Activated T-cell treated with anti-CD3 and anti-CD28 coated beads, Interleukin-2, amount 50 U/mL, for 1 hour (primary cell): ENCODE measurements at places on chromosomes 3 and 15.
A peak's percentile ranks its signal among the peaks of the same experiment; 100 is the strongest.

DNA sequence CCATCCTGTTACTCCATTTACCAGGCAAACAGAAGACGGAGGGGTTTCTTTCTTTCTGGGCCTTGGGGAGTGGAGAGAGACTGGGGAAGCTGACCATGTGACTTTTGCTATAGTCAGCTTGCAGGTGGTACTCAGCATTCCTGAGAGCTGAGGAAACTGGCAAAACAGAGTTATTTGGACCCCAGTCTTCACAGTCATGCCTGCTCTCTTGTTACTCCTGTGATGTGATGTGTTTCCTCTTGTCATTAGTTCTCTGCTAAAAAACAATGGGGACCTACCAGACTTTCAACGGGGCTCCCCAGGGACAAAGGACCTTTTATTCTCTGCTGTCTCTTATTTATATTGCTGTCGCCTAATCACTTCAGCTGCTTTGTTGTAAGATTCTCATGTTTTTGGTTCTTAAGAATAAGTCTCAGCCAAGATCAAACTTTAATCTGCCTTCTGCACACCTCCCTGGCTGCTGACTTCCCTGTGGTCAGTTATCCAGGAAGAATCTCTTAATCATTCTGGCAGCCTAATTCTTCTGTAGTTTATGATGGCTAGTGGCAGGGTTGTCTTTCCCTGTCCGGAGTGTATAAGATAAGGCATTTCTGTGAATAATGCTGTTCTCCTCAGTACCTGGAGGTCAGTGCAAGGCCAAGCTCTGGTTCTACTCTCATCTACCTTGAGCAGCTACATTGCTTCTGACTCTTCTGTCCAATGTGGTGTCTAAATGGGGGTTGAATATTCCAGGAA is 8.8 kb downstream of the STARD9 start:
- no peak for DNase-seq

DNA sequence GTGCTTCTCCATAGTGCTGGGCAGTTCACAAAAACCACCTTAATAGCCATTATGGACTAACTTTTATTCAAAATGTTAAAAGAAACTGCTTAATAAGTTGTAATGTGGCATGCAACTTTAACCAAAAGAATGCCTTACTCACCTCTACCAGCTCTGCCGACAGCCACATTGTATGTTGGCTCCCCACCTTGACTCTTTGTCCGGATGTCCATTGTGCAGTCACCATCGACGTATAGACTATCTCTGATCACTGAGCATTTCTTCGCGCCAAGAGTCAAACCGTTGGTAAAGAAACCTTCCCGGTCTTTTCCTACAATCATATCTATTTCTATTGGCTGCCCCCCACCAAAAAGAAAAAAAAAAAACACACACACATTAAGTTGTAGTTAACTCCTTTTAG is 2.5 kb downstream of the PFN2 start:
- DNase-seq = no peak

DNA sequence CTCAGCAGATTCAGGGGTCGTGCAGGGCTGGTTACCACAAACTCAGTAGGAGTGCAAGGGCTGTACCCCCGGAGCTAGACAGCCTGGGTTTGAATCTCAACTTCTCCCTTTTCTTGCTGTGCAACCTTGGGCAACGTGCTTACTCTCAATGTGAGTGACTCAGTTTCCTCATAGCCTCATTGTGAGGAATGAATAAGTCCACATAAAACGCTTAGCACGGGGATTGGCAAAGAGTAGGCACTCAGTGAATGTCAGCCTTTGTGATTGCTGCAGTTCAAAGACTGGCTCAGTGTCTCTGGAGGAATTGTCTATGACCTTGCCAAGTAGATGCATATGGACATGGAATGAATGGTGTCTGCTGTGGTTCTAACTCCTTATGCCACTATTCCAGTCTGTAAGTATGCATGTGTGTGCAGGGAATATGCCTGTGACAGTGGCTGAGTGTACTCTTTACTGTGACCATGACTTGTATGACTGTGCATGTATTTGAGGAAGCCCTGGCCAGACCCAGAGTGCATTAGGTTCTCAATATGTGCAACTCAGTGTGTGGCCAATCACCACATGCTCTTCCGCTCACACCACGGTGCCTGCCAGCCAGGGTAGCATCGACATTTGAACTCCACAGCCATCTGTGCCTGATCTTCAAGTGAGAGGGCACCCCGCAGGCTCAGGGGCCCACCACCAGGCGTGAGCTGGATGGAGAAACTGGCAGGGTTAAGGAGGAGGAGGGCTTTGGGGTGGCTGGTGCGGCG is 900 bp upstream of the HYAL3 start:
- no peak for DNase-seq

GRCh38 chr15:44066211-44066827 is 128.8 kb downstream of the FRMD5 start:
- peak; percentile 19 for DNase-seq

DNA sequence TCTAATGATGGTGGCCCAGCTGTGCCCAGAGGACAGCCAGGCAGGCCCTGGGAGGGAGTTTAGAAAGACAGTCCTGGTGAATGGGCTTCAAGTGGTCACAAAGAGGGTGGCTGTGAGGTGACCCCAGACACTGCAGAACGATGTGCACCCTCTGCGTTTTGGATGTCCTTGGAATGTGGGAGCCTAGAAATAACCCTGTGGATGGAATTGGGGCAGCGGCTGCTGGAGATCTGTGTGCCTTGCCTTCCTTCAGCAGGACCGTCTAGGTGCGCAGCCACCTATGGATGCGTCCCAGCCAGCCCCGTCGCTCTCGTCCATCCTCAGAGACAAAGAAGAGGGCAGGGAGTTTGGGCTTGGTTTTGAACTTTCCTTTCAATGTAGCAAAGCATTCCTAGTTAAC is 46.5 kb downstream of the KLHL25 start:
- no peak for DNase-seq

DNA sequence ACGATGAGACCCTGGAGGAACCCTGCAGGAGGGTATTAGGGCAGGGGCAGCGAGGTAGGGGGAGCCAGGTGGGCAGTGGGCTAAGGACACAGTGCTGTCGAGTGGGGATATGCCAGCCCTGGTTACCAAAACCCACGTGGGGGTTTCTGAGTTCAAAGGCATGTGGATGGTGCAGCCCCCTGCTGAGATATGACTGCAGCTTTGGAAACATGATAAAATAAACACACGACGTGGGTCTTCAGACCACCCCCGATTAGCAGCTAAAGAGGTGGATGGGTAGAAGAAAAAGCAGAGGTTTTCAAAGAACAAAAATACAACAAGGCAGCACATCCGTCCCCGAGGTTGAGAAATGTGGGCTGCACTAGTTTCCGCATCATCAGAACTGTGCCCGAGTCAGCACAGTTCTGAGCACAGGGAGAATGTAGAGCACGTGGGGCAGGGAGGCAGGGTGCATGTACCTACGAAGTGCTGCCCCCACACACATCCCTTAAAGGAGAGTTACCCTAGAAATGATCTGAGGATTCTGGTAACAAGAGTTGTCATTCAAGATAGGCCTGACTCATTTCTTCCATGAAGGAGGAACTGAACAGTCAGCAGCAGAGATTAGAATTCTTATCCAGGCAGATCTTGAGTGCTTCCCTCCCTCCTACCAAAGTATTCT is 121.3 kb downstream of the RPLP1 start:
- peak; percentile 24 for DNase-seq

GRCh38 chr3:128845119-128845777 is 34.2 kb upstream of the ACAD9 start:
- DNase-seq = no peak
